ENCODE measurements at places on chromosomes 12 and 14. TPM values are rescaled to one million over a fixed set of nuclear protein-coding genes. Genes with fewer than 3 reads are reported as not detected.

Gene SERPINA4
- not detected for total RNA-seq

Gene DBX2
- not detected for total RNA-seq

Gene CPNE8
- 8.7 TPM for total RNA-seq

Gene SMCO2
- total RNA-seq: 0.22 TPM

Gene PLEKHH1
- under 0.01 TPM for total RNA-seq

Gene HELB
- total RNA-seq: 1.2 TPM

Gene CMKLR1
- under 0.01 TPM for total RNA-seq

Gene MGP
- total RNA-seq: 154 TPM

Gene BBOF1
- 0.40 TPM for total RNA-seq

Gene ADSS1
- 0.87 TPM for total RNA-seq

Gene KRT74
- total RNA-seq: not detected

Gene SLC15A4
- 17.4 TPM for total RNA-seq

Gene ENDOU
- under 0.01 TPM for total RNA-seq

Gene LRRK2
- total RNA-seq: 0.20 TPM

Gene CCDC85C
- total RNA-seq: 2.8 TPM

Gene KRT3
- total RNA-seq: not detected

Gene KCNJ8
- not detected for total RNA-seq

Gene FOXG1
- total RNA-seq: not detected

Gene HHIPL1
- total RNA-seq: 0.79 TPM

Gene RPS26
- total RNA-seq: 99.2 TPM

Gene VTI1B
- 37.7 TPM for total RNA-seq

Gene DLK1
- total RNA-seq: not detected

Gene CMA1
- not detected for total RNA-seq

Gene PTPRR
- not detected for total RNA-seq

Gene MYL2
- 0.65 TPM for total RNA-seq

Gene DPY19L2
- total RNA-seq: 0.65 TPM

Gene KCNK10
- not detected for total RNA-seq

Gene B3GNT4
- 0.20 TPM for total RNA-seq

Gene SYNE3
- 12.0 TPM for total RNA-seq

Gene SYT1
- total RNA-seq: 2.0 TPM

Gene PROX2
- not detected for total RNA-seq

Gene PYGL
- total RNA-seq: 62.8 TPM

Gene BHLHE41
- under 0.01 TPM for total RNA-seq

Gene NELL2
- not detected for total RNA-seq

Gene TESPA1
- not detected for total RNA-seq

Gene OTX2
- total RNA-seq: not detected

Gene DIO3
- not detected for total RNA-seq

Gene ANKRD33
- not detected for total RNA-seq

Gene MIP
- total RNA-seq: under 0.01 TPM

Gene EPYC
- not detected for total RNA-seq

Gene PTPN6
- total RNA-seq: 2.2 TPM

Gene CARMIL3
- under 0.01 TPM for total RNA-seq

Gene EGLN3
- 1.7 TPM for total RNA-seq

Gene STAC3
- 0.40 TPM for total RNA-seq
